ENCODE measurements at places on chromosomes 4 and X.

DNA sequence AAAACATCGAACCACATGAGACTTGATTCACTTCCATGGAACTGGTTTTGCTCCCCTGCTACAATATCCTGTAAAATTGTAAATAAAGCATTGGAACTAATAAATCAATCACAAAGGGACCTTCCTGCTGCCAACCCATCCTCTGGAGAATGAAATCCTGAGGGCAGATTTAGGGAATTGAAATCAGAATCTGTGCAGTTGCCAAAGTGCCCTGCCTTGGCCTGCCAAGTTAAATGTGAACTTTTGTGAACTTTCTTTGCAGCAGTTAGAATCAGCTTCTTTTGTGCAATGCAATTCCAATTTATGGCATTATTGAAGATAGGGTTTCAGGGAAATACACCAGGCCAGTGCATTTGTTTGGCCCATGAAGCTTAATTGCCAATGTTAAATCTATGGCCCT lies 263.1 kb downstream of the PTTG2 start:
- DNase-seq = no peak

- DNase-seq = no peak
Observed at GRCh38 chrX:154979629-154980028, 42.9 kb downstream of the F8 start.

- no peak for DNase-seq
Observed at GRCh38 chrX:3690140-3690539, 23.3 kb downstream of the PRKX start.

GRCh38 chr4:38670109-38670901 lies 6.3 kb downstream of the KLF3 start:
- DNase-seq = no peak

DNA sequence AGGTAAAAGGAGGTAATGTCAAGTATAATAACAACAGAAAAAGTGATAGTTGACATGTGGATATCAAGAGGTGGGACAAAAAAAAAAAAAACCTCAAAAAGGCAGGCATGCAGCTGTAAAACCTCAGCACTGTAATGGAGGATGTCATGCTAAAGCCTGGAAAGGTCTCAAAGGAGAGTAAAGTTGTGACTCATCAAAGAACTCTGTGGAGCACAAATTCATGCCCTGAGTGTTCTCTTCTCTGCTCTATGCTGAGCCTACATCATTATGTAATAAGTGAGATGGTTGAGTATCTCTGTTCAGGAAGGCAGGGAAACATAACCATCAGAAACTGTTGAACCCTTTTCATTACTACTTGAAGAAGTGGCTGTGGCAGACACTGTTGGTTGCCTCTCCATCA lies 597.8 kb downstream of the BCOR start:
- no peak for DNase-seq

GRCh38 chr4:168740691-168741090 lies 243.8 kb downstream of the PALLD start:
- no peak for DNase-seq

- DNase-seq = no peak
Observed at GRCh38 chr4:47788126-47788525, 49.7 kb downstream of the CORIN start.

- no peak for DNase-seq
Observed at GRCh38 chr4:142307857-142308256, 538.2 kb downstream of the INPP4B start.

DNA sequence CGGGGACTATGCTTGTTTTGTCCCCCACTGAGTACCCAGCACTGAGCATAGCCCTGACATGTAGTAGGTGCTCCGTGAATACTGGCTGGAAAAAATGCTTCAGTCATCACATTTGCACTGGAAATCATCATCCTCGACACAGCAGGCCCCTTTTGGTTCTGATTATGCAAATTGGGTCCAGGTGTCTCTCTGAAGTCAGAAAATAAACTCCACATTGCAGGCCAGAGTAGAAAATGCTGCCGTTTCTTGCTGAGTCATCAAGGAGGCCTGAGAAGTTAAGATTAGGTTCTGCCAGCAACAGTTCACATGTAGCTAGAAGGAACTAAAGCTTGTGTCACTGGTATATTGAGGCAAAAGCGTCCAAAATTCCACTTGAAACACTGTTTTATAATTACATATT lies 15.0 kb upstream of the STK32B start:
- no peak for DNase-seq

DNA sequence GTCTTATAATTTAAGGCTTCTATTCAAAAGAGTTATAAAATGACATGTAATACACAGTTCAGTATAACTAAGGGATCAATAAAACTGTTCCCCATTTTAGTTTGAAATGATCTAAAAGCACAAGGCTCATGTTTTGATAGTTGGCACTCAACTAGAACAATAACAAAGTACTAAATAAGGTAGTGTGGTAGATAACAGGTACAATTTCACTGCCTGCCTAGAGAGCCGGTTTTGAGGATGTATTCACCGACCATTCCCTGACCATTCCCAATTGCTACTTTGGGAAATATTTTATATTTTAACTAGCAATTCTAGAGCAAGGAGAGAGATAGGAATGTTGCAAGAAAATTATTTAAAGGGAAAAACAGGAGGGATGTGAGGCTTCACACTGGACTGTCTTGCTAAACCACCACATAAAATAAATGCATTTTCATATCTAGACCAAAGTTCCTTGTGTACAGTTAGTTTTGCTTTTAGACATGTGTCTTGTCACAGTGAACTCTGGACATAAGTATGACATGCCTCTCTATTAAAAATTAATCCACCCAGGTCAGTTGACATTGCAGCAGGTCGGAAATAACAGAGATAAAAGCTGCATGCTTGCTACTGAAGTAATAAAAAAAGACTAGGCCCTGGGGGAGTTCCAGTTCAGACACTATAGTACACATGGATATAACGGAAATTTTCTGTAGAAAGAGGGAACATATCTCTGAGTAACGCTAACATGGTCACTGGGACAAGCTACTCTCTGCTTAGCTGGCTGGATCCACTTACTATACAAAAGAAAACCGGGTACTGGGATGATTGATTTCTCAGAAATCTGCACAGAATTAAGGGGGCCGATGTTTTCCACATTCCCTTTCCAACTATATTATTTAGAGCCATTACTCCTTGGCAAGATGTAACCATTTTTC lies 56.3 kb upstream of the NAP1L5 start:
- no peak for DNase-seq

- DNase-seq = no peak
Observed at GRCh38 chr4:35978551-35978950, 265.8 kb downstream of the ARAP2 start.

DNA sequence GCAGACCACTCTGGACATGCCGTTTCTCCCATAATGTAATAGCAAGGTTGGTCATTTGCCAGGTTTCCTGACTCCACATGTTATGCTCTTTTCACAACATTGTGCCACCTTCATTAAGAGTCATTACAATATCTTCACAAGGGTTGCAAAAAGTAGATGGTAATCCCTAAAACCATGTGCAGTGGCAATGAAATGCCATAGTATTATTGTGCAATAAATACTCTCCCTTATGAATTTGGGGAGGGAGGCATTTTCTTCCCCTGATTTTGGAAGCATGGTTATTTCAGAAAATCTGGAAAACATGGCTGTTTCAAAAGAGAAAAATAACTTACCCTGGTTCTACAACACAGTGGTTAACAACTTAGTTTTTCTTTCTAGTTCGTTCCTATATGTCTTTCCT lies 75.1 kb downstream of the BLTP1 start:
- DNase-seq = no peak

DNA sequence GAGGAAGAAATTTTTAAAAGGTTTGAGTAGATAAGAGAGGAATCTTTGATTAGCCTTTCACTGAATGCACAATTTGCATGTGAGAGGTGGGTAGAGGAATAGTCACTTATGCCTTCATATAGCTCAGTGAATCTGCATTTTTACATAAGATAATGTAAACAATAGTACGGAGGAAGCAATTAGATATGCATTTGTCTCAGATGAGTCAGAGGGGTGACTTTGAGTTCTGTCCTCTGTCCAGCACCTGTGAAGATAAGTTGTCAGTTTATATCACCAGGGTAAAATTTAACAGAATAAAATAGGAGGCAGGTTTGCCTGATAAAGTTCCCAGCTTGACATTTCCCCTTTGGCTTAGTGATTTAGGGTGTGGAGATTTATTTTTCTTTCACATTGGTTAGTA lies 841.9 kb downstream of the PCDH18 start:
- DNase-seq = no peak

- no peak for DNase-seq
Observed at GRCh38 chrX:72045552-72046277, 86.0 kb downstream of the RTL5 start.

DNA sequence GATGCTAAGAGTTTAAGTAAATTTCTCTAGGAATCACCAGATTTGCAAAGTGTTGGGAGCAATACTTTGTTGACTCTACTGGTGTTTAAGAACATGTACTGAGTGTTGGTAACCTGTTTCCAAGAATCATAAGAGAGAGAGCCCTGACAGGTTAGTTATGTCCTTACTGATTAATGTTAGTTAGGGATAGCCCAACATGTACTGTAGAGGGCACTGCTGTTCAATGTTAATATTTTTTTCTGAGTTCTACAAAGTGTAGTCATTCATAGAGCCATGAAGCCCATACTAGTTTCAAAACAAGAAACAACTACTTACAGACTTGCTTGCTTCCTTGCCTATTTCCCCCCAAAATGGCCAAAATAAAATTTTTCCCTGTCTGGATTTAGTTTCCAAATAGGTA lies 11.9 kb downstream of the TMPRSS11D start:
- no peak for DNase-seq

GRCh38 chr4:142614621-142615323 lies 231.3 kb downstream of the INPP4B start:
- DNase-seq = no peak

GRCh38 chr4:173508386-173509035 lies 21.5 kb downstream of the HAND2 start:
- no peak for DNase-seq

- DNase-seq = no peak
Observed at GRCh38 chr4:183571350-183571941, 66.6 kb downstream of the ING2 start.

DNA sequence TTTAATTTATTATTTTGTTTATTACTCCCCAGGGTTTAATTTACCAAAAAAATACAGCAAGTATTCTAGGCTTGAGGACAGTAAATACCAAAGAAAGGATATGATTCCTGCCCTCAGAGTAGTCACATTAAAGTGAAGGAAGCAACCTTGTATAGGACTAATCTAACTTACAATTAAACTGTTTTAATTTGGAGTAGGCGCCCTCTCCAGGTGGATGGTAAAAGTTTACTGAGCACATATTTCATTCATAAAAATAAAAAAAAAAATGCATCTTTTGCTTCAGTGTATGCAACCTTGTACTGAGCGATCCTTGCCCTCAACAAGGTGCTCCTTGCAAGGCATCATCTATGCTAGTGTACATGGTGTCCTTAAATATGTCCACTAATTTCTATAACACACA lies 72.0 kb upstream of the MAGEB16 start:
- no peak for DNase-seq

DNA sequence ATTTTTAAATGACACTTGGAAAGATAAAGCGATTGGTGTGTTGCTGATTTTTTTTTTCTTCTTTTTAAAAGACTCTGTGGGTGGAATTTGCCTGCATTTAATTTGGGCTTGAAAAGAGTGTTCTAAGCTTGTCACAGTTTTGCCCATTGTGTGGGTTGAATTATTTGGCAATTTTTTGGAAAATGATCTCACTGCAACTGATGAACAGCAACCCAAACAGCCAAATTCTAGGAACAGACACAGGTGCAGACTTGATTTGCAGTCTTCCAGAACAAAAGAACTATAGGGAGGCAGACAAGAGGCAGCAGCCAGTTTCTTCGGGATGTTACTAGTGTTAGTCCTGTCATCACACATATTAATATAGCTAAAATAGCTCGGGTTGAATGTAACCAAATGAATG lies 40.5 kb downstream of the CASP6 start:
- no peak for DNase-seq

DNA sequence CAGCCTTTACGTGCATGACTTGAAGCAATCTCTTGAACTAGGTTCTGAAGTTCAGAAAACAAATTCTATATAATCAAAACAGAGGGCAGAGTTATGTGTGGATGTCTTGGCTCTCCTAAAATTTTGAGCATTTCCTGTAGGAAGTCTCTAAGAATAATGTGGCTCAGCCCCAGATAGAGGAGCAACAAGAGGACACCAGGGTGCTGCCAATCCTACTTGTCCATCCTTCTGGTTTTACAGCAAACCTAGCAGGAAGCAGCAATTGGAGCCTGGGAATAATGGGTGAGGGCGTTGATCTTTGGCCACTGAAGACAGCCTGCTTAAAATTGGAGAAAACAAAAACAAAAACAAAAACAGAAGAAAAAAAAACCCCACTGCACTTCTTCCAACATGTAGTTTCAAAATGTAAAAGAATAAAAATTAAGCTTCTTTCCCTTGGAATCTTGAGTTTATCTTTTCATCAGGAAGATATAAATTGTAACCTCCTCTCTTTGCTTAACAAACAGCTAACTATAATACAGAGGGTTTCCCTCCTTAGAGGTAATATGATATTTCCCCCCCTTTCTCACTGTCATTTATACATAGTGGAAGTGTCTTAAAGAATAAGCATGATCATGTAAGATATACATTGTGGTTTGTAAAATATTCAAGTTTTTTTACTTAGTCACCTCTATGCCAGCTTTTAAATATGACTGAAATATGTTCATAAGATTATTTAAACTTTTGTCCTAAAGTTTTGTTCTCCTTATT lies 130.6 kb downstream of the FBXO8 start:
- no peak for DNase-seq

DNA sequence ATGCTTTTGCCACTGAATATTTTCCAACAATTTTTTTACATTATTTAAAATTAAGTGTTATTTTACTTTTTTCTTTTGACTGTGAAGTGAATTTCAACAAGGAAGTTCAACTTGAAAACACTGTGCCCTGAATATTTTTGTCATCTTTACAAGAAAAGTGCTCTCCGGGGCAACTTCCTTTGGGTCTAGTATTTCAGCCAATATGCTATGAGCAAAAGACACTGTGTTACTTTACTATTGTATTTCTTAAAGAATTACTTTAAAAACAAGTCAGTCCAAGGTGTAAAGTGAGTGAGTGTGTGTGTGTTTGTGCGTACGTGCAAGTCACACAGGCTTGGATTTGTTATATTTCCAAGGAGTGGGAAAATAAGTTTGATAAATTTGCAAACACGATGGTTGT lies 7.6 kb upstream of the USP53 start:
- DNase-seq = no peak
